ENCODE measurements at places on chromosomes 2 and 18.

DNA sequence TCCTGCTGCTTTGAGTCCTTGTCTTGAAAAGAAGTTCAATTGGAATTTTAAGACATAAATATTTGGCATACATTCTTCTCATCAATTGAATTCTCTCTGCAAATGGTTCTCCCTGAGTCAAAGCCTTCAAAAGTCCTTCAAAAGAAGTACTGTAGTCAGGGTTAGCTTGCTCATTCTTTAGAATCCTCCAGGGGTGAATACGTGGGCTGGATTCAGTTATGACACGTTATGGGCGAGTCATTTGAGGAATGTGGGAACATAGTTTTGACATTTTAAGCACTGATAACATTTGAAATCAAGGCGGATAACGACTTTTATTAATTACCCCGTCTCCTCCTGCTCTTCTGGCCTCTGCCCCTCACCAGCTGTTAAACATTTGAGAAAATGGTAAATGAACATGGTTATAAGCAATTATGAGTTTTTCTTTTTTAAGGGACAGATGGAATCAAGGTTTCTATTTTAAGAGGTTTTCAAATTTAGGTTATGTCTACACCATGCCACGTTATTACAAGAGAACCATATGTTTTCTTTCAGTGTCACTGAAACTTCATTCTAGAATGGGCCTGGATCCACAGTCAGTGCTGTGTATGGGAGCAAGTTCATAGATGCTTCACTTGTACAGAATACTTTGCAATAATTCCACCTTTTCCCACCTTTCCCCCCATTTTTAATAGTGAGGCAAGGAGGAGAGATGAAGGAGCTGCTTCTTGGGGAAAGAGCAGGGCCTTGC lies 273.1 kb downstream of the TSN start:
- no peak for DNase-seq

DNA sequence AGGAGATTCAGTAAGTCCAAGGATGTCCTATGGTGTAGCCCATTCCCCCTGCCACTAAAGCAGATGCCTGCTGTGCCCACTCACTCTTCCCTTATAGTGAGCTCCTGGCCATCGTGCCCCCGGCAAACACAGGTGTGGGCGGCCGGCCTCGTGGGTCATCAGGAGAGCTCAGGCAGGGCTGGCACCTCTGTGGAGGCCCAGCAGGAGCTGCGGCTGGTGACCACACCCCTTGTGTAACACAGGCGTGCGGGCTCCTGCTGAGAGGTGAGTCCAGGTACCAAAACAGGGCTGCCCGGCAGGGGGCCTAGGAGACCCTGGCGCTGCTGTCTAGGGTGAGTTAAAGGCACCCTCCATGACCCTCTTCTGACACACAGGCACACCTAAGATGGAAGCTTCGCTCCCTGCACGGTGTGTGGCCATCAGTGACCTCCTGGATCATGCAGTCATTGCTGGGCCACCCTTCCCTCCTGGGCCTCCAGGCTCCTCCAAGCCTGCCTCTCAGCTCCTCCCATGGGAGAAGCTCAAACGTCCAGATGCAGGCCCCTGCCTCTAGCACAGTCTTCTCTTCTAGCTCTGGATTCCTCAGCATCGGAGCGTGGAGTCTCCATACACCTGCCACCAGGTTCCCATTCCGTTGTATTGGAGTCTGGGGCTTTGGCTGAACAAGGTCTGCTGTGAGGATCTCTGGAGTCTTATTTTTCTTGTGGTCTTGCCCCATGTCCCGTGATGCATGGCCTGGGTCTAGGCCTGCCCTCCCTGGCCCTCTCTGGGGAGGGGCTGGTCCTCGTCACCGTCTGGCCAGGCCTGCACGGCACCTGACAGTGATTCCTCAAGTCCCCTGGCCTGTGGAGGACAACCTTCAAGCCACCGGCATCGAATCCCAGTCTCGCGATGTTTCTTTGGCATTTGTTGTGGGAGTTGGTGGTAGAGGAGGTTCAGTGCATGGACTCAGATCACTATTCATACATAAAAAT lies 246.9 kb downstream of the ACKR3 start:
- no peak for DNase-seq

GRCh38 chr18:74413836-74414235 lies 43.3 kb downstream of the DIPK1C start:
- no peak for DNase-seq

DNA sequence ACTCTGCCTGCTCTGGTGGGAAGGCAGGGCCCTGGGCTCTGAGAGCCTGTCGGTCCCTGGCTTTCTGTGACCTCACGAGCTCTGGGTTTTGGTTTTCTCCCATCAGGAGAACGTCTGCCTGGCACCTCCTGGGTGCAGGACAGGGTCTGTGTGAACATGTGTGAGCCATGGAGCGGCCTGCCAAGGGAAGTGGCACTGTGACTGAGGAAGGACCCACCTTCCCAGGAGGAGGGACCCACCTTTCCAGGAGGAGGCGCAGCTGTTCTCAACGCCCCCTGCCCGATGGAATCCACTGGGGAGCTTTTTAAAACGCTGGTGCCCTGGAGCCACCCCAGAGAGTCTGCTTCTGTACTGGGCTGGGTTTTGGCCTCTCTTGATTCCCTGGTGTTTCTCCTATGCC lies 168.7 kb downstream of the GLI2 start:
- DNase-seq, result no peak

DNA sequence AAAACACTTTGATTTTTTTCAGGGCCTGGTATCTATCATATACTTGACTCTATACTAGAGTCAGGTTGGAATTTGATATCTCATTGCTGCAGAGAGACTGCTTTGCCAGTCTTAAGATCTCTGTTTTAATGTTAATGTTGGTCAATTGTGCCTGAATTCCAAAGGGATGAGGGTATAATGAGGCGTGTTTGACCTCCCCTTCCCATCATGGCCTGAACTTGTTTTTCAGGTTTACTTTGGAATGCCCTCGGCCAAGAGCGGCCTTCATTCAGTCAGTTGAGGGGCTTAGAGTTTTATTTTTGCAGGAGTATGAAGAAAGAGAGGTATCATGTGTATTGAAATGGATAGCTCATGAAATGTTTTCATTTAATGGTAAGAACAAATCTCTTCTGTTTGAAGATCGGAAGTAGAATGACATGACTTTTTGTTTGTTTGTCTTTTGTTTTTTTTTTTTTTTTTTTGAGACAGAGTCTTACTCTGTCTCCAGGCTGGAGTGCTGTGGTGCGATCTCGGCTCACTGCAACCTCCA lies 119.0 kb downstream of the KIAA1328 start:
- no peak for DNase-seq

GRCh38 chr2:39515897-39516346 lies 78.8 kb upstream of the MAP4K3 start:
- no peak for DNase-seq

- no peak for DNase-seq
Observed at GRCh38 chr2:72527424-72527823, 298.4 kb downstream of the EXOC6B start.

GRCh38 chr2:99675130-99675661 lies 185.4 kb upstream of the REV1 start:
- no peak for DNase-seq

DNA sequence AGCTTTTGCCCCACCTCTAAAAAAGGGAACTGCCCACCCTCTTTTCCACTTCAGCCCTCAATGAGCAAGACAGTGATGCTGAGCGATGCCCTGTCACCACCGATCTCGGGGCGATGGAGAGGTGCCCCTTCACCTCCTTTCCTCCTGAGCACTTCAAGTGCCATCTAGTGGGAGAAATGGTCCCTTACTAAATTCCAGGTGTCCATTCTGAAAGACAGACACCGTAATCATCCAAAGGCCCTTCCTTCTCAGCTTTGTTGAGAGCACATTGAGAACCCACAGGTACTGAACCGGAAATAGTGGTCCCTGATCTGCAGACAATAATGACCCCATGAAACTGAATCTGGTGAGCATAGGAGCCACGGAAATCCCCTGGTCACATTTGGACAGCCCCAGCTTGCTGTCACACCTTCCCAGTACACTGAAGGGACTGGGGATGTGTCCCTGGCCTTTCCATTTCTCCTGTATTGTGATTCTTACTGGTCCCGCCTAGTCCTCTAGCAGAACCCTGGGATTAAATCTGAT lies 38.5 kb downstream of the KCTD18 start:
- DNase-seq, result peak; percentile 42

GRCh38 chr2:239722760-239723470 lies 302.2 kb downstream of the NDUFA10 start:
- no peak for DNase-seq

GRCh38 chr2:239949537-239949936 lies 75.6 kb downstream of the NDUFA10 start:
- no peak for DNase-seq

Measured in activated naive CD4-positive, alpha-beta T cell treated with anti-CD3 and anti-CD28 coated beads, Interleukin-2, amount 50 U/mL, for 16 hours (primary cell).